Effector memory CD8-positive, alpha-beta T cell (primary cell): ENCODE measurements at places on chromosomes 5 and 9.

- DNase-seq = no peak
- H3K36me3 ChIP-seq = no peaks in the 10 kb centered on the region
- no peak overlapping the region for H3K4me3 ChIP-seq
- no peak overlapping the region for H3K27ac ChIP-seq
Observed at GRCh38 chr9:69768716-69769115, 8.9 kb upstream of the PTAR1 start.

DNA sequence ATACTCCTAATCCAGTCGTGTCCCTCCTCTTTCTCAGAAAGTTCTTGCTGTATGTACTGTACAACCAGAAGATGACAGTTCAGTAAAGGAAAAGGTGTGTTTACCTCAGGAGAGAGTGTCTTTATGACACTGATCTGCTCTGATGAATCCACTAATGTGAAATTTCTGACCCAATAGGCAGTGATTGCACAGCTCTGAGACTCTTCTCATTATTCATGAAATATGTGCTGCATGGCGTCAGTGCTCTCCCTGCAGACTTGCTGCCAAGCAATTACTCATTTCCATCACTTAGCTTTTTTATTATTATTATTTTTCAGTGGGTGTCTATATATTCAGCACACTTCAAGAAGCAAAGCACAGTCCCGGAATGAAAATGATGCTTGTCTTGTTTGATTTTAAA is 389.0 kb downstream of the RASEF start:
- no peaks in the 10 kb centered on the region for H3K27me3 ChIP-seq
- H3K36me3 ChIP-seq = no peaks in the 10 kb centered on the region
- no peak for DNase-seq
- H3K4me1 ChIP-seq = no peaks in the 10 kb centered on the region
- no peak overlapping the region for H3K27ac ChIP-seq
- no peak overlapping the region for H3K4me3 ChIP-seq

- no peak overlapping the region for H3K4me3 ChIP-seq
- no peak for DNase-seq
- no peaks in the 10 kb centered on the region for H3K4me1 ChIP-seq
Observed at GRCh38 chr5:31396611-31397295, 135.1 kb downstream of the DROSHA start.

- H3K4me3 ChIP-seq = no peak overlapping the region
- H3K27ac ChIP-seq = peak overlapping the region; percentile 59
- H3K4me1 ChIP-seq = no peaks in the 10 kb centered on the region
- H3K27me3 ChIP-seq = no peaks in the 10 kb centered on the region
- no peak for DNase-seq
Observed at GRCh38 chr9:89278997-89279739, 31.8 kb upstream of the CKS2 start.

GRCh38 chr5:14756478-14756877 is 92.0 kb downstream of the OTULIN start:
- H3K36me3 ChIP-seq = peaks cover 4% of the 10 kb centered on the region
- H3K27ac ChIP-seq = no peak overlapping the region
- DNase-seq = no peak
- no peaks in the 10 kb centered on the region for H3K27me3 ChIP-seq
- H3K4me3 ChIP-seq = no peak overlapping the region
